Stimulated activated CD4-positive, alpha-beta T cell treated with anti-CD3 and anti-CD28 coated beads, TNF-alpha, amount 100 ng/mL, for 1 hour (primary cell): ENCODE measurements at places on chromosomes 11 and 22.

- DNase-seq, result no peak
These were observed 89.3 kb downstream of the PRR5L start for GRCh38 chr11:36385121-36385970.

- no peak for DNase-seq
These were observed 44.1 kb upstream of the FIBIN start for GRCh38 chr11:26949846-26950245.

DNA sequence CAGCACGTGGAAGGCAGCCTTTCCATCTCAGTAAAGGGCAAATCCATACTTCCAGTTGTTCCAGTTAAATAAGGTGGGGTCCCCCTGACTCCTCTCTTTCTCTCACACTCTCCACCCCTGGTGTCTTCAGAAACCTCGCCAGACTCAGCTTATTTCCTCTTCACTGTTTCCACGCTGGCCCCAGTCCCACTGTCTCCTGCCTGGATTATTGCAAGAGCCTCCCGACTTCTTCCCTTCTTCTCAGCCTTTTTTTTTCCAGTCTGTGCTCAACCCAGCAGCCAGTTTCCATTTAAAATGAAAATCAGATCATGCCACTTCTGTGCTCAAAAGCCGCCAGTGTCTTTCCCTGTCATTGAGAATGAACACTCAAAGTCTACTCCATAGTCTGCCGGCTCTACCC, 131.4 kb downstream of the PKNOX2 start:
- DNase-seq, result no peak

DNA sequence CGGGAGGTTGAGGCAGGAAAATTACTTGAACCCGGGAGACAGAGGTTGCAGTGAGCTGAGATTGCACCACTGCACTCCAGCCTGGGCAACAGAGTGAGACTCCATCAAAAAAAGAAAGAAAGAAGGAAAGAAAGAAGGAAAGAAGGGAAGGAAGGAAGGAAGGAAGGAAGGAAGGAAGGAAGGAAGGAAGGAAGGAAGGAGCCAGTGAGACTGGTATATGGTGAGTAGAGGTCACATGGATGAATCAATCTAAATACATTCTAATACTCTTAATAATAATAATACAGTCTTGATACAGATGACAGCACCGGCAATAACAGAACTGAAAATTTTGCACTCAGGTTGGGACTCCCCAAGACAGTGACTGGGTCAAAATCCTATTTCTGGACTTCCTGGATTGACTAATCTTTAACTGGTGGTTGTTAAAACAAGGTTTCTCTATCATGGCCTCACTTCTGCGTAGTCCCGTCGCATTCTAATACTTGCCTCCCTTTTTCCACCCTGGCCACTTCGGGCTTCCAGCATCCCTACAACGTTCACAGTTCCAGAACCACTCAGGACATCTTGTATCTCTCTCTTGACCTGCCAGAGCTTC, 53.5 kb upstream of the EIF3M start:
- no peak for DNase-seq

DNA sequence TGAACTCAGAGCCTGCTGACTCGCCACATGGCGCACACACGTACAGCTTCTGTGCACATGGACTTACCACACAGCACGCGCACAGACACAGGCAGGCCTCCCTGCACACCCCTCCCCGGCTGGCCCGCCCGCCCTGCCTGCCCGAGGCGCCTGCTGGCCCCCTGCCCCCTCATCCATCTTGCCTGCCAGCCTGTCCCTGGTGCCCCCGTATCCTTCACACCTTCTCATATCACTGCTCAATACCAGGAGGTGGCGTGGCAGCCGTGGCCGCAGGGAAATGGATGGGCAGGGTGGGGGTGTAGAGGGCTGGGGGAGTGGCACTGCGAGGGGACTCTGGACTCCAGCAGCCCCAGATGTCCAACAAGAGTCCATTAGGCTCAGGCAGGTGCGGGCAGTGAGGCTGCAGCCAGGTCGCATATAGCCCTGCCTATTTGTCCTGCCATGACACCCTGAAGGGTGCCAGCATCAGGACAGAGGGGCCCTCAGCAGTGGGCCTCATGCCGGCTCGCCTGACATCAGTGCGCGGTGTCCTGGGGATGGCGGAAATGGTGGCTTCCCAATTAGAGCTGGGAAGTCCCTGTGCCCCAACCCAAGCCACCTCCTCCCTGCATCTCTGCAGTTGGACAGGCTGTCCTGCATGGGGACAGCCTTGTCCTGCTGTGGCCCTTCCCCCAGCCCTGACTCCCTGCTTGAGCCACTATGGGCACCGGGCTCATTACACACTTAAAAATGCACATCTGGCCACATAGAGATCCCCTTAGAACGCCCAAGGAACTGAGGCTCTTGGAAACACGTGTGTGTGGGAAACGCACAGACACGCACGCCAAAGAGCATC, 2.0 kb upstream of the TBX10 start:
- no peak for DNase-seq

DNA sequence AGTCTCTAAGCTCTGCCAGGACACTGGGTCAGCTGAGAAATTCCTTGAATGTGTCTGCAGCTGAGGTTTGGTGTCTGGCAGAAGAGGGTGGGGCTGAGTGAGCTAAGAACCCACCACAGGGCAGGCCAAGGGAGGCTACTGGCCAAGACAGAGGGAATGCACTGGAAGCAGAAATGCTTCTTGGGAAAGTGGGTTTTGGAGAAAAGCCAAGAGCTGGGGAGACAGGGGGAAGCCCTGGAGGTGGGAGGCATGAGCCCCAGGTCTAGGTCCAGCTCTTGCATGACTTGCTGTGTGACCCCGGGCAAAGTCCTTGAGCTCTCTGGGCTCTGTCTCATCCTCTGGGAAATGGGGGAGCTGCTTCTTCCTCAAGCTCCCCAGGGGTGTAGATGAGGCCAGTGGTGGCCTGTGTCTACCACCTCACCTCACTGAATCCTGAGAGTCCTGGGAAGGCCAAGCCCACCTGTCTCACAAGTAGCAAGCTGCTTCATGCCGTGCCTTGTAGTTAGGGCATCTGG, 2.3 kb downstream of the MMP11 start:
- DNase-seq, result no peak

DNA sequence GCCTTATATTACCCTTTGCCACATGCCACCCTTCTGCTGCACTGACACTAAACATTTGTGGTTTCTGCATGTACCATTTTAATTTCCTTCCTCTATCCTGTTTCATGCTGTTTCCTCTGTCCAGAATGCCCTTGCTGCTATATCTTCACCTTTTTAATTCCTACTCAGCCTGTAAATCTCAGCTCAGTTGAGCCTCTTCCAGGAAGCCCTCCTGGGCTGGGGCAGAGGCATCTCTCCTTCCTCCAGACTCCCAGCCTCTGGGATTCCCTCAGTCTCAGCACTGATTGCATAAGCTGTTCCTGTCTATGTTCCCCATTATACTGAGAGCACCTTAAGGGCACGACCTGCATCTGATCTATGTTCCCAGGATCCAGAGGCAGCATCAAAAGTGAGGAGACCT, 98.7 kb downstream of the RNF169 start:
- DNase-seq, result no peak

GRCh38 chr11:72439455-72439854, 5.1 kb upstream of the CLPB start:
- DNase-seq, result no peak

GRCh38 chr22:23158516-23159290, 13.4 kb downstream of the RAB36 start:
- DNase-seq, result no peak

DNA sequence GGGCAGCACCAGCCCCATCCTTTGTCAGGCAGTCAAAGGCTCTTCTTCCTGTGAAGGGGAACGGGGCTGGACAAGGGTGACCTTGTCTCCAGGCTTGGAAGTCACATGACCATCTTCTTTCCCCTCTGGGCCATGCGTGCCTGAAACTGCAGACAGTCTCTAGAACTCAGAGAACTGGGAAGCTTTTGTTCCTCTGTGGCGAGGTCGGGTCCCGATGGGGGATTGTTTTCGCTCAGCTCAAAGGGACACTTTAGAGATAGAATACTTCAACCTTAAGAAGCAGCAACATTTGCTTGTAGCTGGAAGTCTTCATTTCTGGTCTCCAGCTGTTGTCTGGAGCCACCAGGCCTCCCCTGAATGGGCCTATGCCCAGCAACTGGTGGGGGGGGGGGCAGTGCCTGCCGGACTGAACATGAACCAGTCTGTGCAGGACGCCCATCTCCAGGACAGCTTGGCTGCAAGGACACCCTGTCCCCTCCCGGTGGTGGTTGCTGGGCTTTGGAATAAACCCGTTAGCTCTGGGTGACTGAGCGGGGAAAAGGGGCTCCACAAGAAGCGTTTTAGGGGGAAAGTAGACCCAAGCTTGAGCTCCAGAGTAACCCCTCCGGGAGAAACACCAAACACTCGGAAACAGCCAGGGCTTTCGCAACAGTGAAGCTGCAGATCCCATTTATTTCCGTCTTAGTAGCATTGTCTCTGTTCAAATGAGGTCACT, 55.7 kb upstream of the EMID1 start:
- DNase-seq, result no peak

- no peak for DNase-seq
These were observed 9.3 kb upstream of the BACE1-AS start for GRCh38 chr11:117281869-117282268.

GRCh38 chr11:69918938-69919650, 99.9 kb upstream of the FGF3 start:
- peak; percentile 74 for DNase-seq

- no peak for DNase-seq
These were observed 802 bp upstream of the PIM3 start for GRCh38 chr22:49959782-49960158.

DNA sequence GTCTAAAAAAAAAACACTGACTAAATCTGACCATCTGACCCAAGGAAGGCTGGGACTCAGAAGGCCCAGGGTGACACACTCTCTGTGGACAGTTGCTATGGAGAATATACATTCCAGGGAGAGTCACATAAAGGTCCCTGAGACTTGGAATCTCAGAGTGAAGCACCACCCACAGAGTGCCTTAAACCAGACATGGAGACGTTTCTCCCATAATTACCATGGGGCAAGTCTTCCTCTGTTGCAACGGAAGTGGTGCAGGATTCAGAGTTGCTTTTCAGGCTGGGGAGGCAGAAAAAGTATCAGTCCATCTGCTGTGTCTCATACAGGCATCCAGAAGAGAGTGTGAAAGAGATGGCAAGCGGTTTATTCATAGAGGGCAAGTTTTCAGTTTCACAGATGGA, 58.7 kb upstream of the SLN start:
- no peak for DNase-seq

GRCh38 chr11:56013805-56014204, 13.6 kb upstream of the OR5AS1 start:
- DNase-seq, result no peak

DNA sequence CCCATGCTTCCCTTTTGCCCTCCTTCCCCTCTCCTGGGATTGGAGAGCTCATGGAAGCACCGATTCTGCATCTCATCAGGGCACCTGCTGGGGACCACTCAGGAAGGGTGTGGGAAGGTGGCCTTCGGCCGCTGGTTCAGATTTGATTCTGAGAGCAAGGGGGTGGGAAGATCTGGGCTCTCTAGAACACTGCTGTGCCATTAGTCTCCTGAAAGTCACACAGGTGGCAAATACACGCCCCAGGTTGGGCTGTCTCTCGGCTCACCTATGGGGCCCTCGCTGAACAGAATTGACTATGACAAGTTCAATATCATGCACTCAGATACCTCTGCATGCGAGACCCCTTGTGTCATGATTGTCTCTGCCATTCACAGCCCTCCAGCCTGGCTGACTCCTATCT, 12.8 kb upstream of the APOBEC3A start:
- no peak for DNase-seq

DNA sequence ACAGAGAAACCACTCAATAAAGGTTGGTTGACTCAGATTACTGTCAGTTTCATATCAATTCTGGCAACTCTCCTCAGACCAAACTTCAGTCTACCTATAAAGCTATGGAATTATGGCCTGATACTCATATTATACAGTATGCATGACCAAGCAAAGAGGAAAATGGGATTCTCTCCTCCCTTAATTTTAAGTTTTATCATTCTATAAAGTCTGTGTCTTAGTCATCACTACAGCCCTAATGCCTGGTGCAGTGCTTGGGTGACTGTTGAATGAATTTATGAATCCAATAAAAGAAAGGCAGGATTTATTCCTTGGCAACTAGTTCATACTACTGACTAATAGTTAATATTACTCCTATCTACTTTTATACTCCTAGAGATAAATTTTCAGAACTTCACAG, 37.6 kb upstream of the GRAMD1B start:
- no peak for DNase-seq
